Effector memory CD4-positive, alpha-beta T cell (primary cell): ENCODE measurements at places on chromosomes 6 and 20.

GRCh38 chr6:7316658-7317533 lies 3.9 kb upstream of the SSR1 start:
- no peaks in the 10 kb centered on the region for H3K27me3 ChIP-seq
- no peak for DNase-seq
- H3K27ac ChIP-seq: no peak overlapping the region
- no peaks in the 10 kb centered on the region for H3K36me3 ChIP-seq
- no peak overlapping the region for H3K4me3 ChIP-seq
- H3K4me1 ChIP-seq: no peaks in the 10 kb centered on the region

GRCh38 chr20:5913166-5913565 lies 37.2 kb downstream of the TRMT6 start:
- H3K36me3 ChIP-seq: no peaks in the 10 kb centered on the region
- peaks cover 6% of the 10 kb centered on the region for H3K4me1 ChIP-seq
- H3K4me3 ChIP-seq: no peak overlapping the region
- no peak overlapping the region for H3K27ac ChIP-seq

GRCh38 chr6:141667580-141668309 lies 465.0 kb upstream of the GJE1 start:
- H3K27ac ChIP-seq: no peak overlapping the region
- H3K27me3 ChIP-seq: no peaks in the 10 kb centered on the region
- H3K4me1 ChIP-seq: no peaks in the 10 kb centered on the region
- H3K36me3 ChIP-seq: no peaks in the 10 kb centered on the region

GRCh38 chr6:121549736-121550135 lies 114.3 kb downstream of the GJA1 start:
- H3K4me1 ChIP-seq: no peaks in the 10 kb centered on the region
- no peaks in the 10 kb centered on the region for H3K27me3 ChIP-seq
- no peaks in the 10 kb centered on the region for H3K36me3 ChIP-seq
- no peak overlapping the region for H3K27ac ChIP-seq
- H3K4me3 ChIP-seq: no peak overlapping the region
- DNase-seq: no peak

DNA sequence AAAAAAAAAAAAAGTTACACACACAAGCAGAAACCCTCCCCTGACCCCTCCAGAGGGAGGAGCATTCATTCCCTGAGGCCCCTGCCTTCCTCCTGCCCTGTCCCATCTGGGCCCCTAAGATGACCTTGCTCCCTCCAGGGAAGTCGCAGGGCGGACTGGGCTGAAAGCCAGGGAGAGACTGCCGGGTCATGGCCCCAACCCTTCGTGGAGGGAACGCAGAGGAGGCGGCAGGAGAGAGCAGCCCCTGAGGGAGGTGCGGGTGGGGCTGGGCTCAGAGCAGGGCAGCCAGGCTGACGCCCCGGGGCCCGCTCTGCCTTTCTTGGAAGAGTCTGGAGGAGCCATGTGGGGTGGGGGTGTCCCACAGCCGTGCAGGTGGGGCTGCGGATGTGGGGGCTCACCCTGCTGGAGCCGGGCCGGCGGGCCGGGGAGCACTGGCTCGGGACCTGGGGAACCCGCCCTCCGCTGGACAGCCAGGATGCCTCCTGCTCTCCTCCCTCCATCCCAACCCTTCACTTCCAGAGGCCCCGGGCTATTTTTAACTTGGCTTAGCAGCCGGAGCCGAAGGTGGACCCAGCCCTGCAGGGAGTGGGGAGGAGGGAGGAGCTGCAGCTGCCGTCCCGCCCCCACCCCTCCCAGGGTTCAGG lies 15.0 kb upstream of the ABHD16B start:
- peaks cover 31% of the 10 kb centered on the region for H3K4me1 ChIP-seq
- no peak overlapping the region for H3K27ac ChIP-seq
- DNase-seq: no peak
- no peak overlapping the region for H3K4me3 ChIP-seq
- peaks cover 39% of the 10 kb centered on the region for H3K27me3 ChIP-seq

- DNase-seq: no peak
- H3K27me3 ChIP-seq: no peaks in the 10 kb centered on the region
- peak overlapping the region; percentile 21 for H3K4me3 ChIP-seq
- H3K4me1 ChIP-seq: peaks cover 28% of the 10 kb centered on the region
- no peaks in the 10 kb centered on the region for H3K36me3 ChIP-seq
Observed at GRCh38 chr6:158910484-158911440, 89.2 kb downstream of the RSPH3 start.

GRCh38 chr6:107179004-107179403 lies 63.7 kb upstream of the BEND3 start:
- no peaks in the 10 kb centered on the region for H3K36me3 ChIP-seq
- DNase-seq: no peak
- no peaks in the 10 kb centered on the region for H3K4me1 ChIP-seq
- no peak overlapping the region for H3K27ac ChIP-seq
- H3K4me3 ChIP-seq: no peak overlapping the region

- H3K27ac ChIP-seq: no peak overlapping the region
- peaks cover 5% of the 10 kb centered on the region for H3K27me3 ChIP-seq
- H3K36me3 ChIP-seq: no peaks in the 10 kb centered on the region
- H3K4me3 ChIP-seq: no peak overlapping the region
Observed at GRCh38 chr6:25253351-25253750, 25.8 kb upstream of the CARMIL1 start.

GRCh38 chr20:10719740-10720385 lies 46.1 kb upstream of the JAG1 start:
- H3K36me3 ChIP-seq: no peaks in the 10 kb centered on the region
- no peaks in the 10 kb centered on the region for H3K27me3 ChIP-seq
- H3K27ac ChIP-seq: no peak overlapping the region
- DNase-seq: no peak
- H3K4me3 ChIP-seq: no peak overlapping the region

DNA sequence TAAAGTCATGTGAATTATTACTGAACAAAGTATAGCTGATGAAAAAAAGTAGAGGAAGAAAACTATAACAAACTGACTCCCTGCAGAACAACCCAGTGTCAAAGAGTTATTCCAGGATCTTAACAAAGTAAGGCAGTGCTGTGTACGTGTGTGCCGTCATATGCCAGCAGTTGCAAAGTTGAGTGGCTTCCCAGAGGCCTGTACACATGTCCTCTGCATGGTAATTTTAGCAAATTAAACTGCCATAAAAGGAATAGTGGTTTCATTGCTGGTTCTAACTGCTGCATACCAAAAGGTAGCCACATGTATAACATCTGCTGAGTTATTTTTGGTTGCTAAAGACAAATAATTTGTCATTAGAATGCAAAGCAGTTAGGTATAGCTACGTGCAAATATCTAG lies 44.8 kb downstream of the RIPOR2 start:
- H3K36me3 ChIP-seq: peaks cover 19% of the 10 kb centered on the region
- no peak overlapping the region for H3K27ac ChIP-seq
- no peak for DNase-seq
- no peak overlapping the region for H3K4me3 ChIP-seq

DNA sequence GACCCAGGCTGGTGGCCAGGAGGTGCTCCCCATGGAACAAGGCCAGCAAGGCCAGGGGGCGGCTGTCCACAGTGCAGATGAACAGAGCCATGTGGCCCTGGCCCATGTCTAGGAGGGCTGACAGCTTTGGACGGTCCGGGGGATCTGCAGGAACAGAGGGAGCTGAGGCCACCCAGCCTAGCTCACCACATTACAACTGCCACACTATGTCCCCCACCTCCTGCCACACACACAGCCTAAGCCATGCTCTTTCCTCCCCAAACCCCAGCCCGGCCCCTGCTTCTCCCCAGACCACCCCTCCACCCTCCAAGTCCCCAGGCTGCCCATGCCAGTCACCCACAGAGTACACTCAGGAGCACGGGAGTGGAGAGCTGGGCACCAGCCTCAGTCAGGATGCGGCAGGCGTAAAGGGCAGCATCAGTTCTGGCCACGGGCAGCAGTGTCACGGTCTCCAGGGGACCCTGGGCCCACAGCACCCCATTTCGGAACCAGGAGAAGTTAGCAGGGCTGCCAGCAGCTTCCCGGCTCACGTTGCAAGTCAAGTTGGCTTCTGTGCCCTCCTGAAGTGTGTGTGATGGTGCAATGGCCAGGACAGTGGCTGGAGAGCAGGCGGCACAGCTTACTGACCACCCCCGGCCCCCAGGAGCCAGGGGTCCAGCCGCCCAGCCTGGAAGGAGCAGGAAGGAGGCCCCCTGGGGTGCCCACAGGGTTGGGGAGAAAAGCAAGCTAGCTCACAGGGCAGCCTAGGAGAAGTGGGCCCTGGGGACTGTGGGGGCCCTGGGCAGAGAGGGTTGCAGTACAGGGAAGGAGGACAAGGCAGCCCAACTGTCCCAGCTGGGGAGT lies 15.2 kb upstream of the ADAM33 start:
- no peak overlapping the region for H3K4me3 ChIP-seq
- H3K4me1 ChIP-seq: no peaks in the 10 kb centered on the region
- no peak for DNase-seq
- no peaks in the 10 kb centered on the region for H3K27me3 ChIP-seq
- no peak overlapping the region for H3K27ac ChIP-seq
- H3K36me3 ChIP-seq: no peaks in the 10 kb centered on the region

GRCh38 chr6:52161689-52162438 lies 24.3 kb upstream of the IL17A start:
- H3K4me3 ChIP-seq: no peak overlapping the region
- H3K27me3 ChIP-seq: no peaks in the 10 kb centered on the region

DNA sequence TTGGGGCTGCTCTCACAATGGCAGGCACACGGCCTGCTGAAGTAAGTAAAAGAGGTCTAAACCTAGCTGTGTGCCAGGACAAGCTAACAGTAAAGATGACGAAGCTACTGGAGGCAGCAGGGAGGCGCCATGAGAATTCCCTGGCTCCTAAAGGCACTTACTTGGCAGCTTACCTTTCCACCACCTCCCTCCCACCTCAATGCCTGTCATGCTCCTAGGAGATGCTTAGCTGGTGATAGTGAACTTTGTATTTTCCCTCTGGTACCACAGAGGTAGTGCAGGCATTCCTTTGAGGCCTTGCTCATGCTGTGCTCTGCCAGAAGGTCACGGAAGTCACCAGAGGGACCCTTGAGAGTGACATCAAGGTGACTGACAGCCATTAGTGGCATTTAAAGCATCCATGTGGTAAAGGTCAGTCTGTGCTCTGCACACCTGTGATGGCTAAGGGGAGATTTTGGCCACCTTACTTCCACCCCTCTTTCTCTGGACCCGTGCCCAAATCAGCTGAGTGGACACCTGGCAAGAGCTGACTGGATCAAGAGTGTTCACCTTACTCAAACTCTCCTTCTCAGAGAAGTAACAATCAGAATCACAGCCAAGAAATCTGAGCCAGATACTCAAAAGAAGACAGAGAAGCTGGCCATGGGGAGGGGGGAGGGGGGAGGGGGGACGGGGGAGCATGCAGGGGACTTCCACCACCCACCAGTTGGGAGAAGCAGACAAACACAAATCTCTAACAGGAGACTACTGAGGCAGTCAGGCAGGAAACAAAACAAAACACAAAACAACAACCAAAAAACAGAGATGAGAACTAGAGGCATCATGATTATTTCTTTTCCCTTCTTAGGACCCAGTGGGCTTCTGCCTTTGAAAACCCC lies 2.9 kb downstream of the FKBP1A start:
- peak overlapping the region; percentile 69 for H3K4me3 ChIP-seq
- peaks cover 46% of the 10 kb centered on the region for H3K4me1 ChIP-seq
- H3K36me3 ChIP-seq: no peaks in the 10 kb centered on the region
- H3K27me3 ChIP-seq: no peaks in the 10 kb centered on the region
- peak overlapping the region; percentile 70 for H3K27ac ChIP-seq

DNA sequence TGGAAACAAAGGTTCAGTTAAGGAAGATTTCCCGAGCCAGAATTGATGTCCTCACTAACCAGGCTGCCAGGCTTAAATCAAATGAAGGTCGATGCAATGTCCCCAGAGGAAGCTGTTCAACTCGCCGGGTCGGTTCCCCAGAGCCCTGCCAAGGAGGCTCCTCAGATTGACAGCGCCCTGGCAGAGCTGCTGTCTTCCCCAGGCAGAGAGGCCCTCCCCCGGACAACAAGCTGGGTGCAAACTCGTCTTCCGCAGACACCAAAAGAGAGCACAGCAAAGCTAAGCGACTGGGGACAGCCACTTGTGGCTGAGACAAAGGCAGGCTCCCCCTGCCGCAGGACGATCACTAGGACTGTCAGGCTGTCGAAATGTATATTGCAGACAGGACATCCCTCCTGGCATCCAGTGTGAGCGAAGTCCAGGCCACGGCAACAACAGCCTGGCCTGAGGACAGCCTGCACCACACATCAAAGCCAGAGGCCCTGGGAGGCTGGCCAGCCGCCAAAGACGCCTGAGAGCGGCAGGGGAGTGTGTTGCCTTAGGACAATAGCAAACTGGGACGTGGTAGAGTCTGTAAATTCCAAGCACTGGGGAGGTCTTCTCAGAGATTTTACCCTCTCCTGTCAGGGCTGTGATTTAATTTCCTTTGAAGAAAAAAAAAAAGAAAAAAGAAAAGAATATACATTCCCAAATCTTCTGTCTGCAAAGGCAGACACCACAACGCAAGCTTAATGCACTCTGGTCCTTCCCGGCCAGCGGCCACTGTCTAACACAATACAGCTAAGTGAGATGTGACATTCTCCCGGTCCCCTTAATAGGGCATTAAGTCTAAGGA lies 99.1 kb downstream of the HIVEP2 start:
- peak overlapping the region; percentile 50 for H3K4me3 ChIP-seq
- H3K36me3 ChIP-seq: no peaks in the 10 kb centered on the region
- DNase-seq: peak; percentile 41
- no peaks in the 10 kb centered on the region for H3K27me3 ChIP-seq
- peak overlapping the region; percentile 95 for H3K27ac ChIP-seq
- peaks cover 61% of the 10 kb centered on the region for H3K4me1 ChIP-seq

DNA sequence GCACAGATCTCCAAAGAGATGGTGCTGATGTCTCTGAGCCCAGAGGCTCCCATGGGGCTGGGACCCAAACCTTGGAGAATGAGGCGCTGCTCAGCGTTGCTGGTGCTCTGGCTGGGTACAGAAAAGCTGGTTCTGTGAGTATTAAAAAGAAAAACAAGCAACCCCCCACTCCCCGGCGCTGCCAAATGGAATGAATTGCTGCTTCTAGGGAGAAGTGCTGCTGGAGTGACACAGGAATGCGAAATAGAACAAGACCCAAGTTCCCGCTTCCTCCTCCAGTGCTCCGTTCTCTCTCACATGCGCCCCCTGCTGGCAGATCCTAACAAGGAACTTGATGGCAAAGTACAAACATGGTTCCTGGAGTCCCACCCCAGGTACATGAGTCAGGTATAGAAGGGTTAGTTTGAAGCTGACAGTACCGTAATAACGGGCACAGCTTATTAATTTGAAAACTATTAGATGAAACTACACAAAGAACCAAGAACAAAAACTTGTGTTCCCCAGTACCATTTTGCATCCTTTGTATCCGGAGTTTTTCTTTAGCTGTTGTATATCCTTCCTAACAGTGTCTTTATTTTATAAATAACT lies 2.1 kb upstream of the DDX27 start:
- peaks cover 8% of the 10 kb centered on the region for H3K4me1 ChIP-seq
- no peaks in the 10 kb centered on the region for H3K27me3 ChIP-seq
- H3K4me3 ChIP-seq: no peak overlapping the region

GRCh38 chr20:62368976-62369814 lies 2.1 kb upstream of the LAMA5 start:
- no peak overlapping the region for H3K27ac ChIP-seq
- no peak for DNase-seq
- peaks cover 16% of the 10 kb centered on the region for H3K4me1 ChIP-seq
- H3K4me3 ChIP-seq: no peak overlapping the region
- peaks cover 43% of the 10 kb centered on the region for H3K27me3 ChIP-seq

- H3K4me1 ChIP-seq: no peaks in the 10 kb centered on the region
- DNase-seq: no peak
- no peak overlapping the region for H3K27ac ChIP-seq
- H3K27me3 ChIP-seq: no peaks in the 10 kb centered on the region
- no peak overlapping the region for H3K4me3 ChIP-seq
- H3K36me3 ChIP-seq: no peaks in the 10 kb centered on the region
Observed at GRCh38 chr6:11869672-11870340, 91.2 kb upstream of the ADTRP start.

- no peak for DNase-seq
- H3K27ac ChIP-seq: peak overlapping the region; percentile 47
- peak overlapping the region; percentile 12 for H3K4me3 ChIP-seq
- peaks cover 55% of the 10 kb centered on the region for H3K4me1 ChIP-seq
- H3K36me3 ChIP-seq: no peaks in the 10 kb centered on the region
Observed at GRCh38 chr6:31592396-31592771, 422 bp downstream of the NCR3 start.
